Muscle of leg (tissue), 16 donors: ENCODE measurements at places on chromosomes 16 and 17. TPM values are rescaled to one million over a fixed set of nuclear protein-coding genes. Genes with fewer than 3 reads are reported as not detected.
A peak's percentile ranks its signal among the peaks of the same experiment; 100 is the strongest.

- DNase-seq, result no peak
Measured at GRCh38 chr16:20853981-20854620, 46.1 kb downstream of the DCUN1D3 start.

DNA sequence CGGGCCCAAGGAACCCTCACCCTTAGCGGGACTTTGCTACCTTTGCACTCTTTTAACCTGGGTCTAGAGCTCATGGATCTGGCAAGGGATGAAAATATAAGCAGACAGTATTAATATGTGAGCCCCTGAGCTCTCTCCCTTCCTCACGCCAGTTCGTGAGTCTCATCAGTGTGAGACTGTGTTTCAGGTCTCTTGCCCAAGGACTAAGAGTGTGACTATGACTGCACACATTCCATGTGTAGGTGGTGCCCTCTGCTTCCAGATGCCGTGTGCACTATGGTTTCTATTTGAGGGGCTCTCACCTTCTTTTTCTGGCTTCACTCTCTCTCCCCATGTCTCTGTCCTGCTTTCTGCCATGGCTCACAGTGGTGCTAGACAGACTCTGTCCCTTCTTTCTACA lies 40.5 kb downstream of the DHRS7B start:
- DNase-seq, result peak; percentile 45

DNA sequence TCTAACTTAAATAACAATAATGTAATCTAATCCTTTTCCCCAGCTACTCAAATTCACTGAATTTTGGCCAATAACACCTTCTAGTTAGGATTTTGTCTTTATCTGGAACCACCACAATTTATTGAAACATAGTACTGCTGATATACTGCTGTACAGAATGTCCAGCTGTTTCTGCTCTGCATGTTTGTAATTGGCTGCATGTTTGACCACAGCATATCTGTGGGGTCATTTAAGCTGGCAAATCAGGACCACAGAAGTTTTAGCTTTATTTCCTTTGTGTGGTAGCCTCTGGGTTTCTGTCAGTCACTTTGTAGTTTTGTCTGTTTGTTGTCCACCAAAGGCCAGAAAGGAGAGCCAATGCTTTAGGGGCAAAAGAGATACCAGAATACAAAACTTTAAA lies 22.2 kb upstream of the RAB11FIP4 start:
- DNase-seq, result no peak

Gene KRT15
- 0.31 TPM for total RNA-seq

DNA sequence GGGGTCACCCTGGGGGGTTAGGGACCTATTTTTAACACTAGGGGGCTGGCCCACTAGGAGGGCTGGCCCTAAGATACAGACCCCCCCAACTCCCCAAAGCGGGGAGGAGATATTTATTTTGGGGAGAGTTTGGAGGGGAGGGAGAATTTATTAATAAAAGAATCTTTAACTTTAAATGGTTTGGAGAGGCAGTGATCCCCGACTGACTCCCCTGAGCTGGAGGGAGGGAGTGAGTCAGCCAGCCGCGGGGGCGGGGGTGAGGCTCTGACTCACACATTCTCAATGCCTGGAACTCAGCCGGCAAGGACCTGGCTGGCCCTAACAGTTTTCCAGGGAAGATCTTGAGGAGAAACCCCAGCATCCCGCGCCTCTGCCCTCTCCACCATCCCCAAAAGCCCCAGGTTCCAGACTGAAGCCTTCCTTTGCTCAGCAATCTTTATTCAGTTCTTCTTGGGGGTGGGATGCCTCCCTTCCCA lies 1.5 kb downstream of the HCFC1R1 start:
- DNase-seq, result peak; percentile 97

DNA sequence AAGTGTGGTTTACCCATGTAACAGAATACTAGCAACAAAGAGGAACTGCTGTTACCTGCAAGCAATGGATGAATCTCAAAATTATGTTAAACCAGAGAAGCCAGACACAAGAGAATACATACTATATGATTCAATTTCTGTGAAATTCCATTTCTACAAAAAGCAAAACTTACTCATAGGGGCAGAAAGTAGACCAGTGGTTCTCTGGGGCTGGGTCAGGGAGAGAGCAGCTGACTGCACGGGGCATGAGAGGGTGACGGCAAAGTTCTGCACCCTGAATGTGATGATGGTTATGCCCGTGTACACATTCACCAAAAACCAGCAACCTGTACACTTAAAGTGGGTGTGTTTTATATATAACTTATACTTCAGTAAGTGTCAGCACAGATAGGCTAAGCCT lies 3.1 kb downstream of the ZNF843 start:
- no peak for DNase-seq

Gene CACNG3
- not detected for total RNA-seq

DNA sequence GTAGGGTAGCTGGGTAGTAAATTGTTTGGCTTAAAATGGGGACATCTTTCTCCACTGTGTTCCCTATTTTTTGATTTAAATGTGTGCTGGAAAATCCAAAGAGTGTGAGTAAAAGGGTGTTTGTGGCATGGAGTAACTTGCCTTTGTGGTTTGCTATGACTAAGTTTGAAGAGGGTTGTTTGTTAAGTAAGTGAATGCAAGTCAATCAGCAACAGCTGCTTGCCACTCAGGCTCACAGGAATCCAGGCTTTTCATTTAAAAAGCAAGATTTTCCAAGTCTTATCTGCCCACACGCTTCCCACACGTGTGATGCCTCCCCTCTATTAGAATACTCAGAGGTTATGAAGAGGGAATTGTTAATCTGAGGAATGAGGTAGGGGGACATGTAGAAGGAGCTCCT lies 847.7 kb upstream of the RBFOX1 start:
- DNase-seq, result no peak

DNA sequence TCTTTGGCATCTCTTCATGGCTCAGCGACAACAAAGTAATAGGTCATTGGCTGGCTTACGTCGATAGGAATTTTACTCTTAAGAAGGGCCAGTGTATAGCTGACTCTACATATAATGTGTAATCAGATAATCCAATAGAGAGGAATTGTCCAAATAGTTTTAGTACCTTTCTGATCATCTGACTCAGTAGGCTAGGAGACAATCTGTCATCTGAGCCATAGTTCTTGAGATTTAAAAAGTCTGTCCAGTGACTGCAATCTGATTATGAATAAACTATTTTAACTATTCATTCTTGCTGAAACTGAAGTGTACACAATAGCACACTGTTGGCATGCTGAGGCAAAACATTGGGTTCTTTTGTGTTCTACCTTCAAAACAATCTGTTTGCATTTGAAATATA lies 21.4 kb upstream of the NOL11 start:
- peak; percentile 39 for DNase-seq

DNA sequence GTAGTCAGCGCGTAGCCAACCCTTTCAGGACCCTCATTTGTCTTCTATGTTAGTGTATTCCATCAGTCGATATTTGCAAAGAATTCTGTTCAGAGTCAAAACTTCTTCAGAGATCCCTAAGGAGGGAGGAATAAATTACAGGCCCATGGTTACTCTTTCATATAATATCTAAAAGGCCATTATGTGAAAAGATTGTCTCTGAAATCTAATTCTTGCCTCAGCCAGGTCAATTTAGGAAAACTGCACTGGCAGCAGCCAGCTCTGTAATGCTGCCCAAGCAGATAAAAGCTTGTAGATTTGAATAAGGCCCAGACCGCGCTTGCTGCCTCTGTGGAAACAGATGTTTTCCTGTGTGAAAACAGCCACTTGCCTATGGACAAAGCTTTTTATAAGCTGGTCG lies 379.8 kb downstream of the CNTNAP4 start:
- peak; percentile 76 for DNase-seq

- no peak for DNase-seq
Measured at GRCh38 chr17:39769974-39770587, 32.3 kb downstream of the GRB7 start.

- no peak for DNase-seq
Measured at GRCh38 chr16:71762186-71762585, 37.7 kb upstream of the PHLPP2 start.

Gene LGALS9B
- not detected for total RNA-seq

DNA sequence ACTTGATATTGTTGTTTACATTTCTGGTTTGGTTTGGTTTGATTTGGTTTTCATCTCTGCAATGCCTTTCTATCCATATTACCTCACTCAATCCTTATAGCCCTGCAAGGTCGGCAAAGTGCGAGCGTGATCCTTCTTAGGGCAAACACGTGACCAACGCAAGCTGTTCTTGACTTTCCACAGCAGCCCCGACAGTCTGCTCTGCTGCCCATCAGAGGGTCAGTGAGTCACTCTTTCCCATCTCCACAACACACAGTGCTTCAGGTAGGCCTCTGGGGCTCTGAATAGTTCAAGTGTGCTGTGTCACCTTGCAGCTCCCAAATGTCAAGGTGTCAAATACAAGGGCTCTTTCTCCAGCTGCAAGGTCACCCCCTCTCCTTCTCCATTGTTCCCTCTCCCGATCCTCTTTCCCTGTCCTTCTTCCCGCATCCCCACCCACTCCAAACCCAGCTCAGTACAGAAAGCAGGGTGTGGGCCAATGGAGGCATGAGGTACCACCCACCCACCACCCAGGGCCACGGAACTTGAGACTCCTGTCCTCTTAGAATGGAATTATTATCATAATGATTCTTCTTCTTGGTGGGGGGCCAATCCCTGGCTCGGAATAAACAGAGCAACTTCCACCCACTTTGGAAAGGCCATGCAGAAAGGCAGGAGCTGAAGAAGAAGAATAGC lies 139.7 kb downstream of the SLC39A11 start:
- no peak for DNase-seq

GRCh38 chr16:8931859-8932258 lies 31.8 kb downstream of the USP7 start:
- DNase-seq, result peak; percentile 76

- DNase-seq, result peak; percentile 73
Measured at GRCh38 chr17:81095383-81095762, 60.4 kb downstream of the BAIAP2 start.

Gene ZPBP2
- total RNA-seq, result not detected

Gene CYGB
- 12.8 TPM for total RNA-seq

Gene RAMP2
- total RNA-seq, result 35.9 TPM

GRCh38 chr17:83187782-83188311 lies 108.4 kb downstream of the METRNL start:
- DNase-seq, result no peak

GRCh38 chr17:28946239-28946638 lies 5.1 kb downstream of the PHF12 start:
- DNase-seq, result no peak

Gene HID1
- total RNA-seq, result 2.7 TPM

DNA sequence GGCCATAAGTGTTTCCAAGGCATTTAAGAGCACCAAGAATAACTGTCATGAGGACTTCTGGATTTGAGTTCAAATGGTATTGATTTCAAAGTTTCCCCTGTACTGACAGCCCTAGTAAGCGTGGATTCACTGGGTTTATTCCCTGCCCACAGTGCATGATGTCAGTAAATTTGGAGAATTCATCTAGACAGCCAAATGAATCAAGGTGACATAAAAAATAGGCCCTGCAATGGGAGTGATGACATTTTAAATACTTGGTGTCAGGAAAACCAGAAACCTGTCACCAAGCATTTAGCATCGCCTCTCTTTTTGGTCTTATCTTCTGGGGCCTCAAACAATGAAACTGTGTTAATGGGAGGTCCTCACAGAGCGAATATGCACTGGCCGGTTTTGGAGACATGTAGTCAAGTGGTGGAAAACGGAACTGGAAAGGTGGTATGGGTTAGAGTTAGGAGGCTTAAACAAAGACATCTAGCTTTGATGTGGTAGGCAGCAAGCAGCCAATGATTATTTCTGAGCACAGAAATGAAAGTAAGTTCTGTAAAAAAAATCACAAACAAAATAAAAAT lies 29.1 kb downstream of the COG4 start:
- no peak for DNase-seq

Gene TBC1D3D
- total RNA-seq, result 0.27 TPM

- peak; percentile 90 for DNase-seq
Measured at GRCh38 chr16:4328046-4328781, 12.3 kb downstream of the GLIS2 start.

Gene CHST5
- 0.22 TPM for total RNA-seq

GRCh38 chr17:68969101-68969500 lies 13.9 kb upstream of the ABCA8 start:
- DNase-seq, result no peak

DNA sequence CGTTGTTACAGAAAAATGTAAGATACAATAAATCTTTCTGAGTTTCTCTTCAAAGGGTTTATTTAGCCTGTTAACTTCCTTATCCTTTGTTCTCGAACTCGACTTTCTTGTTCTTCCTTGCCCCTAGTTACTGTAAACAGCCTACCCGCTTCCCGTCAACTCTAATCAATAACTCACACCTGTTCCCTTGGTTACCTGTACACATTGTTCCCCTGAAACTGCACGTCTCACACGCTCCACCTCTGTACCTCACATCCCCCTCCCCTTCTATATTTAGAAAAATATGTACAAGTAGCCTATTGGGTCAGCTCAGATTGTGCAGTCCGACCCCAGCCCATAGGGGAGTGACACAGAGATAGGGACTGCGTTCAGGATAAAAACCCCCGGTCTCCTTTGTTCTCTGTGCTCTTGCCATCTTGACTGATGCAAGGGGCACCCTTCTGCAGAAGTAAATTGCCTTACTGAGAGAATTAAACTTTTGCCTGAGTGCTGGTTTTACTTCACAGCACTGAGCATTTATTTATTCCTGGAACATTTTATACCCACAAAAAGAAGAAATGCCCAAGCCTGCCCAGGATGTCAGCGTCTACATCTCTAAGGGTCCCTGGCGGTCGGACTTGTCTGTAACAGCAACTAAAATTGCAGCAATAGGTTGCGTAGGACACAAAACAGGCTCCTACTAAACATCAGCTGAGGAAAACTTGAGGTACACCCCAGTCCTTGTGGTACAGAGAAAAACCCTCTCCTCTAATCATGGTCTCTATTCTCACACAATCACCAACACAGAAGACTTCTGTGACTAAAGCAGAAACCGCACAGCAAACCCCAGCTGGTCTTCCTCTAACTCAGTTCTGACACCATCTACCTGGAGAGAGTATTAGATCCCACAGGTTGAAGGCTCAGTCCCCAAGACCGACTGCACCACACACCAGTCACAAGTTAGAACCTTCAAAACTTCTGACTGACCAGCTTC lies 11.3 kb downstream of the WDR45B start:
- no peak for DNase-seq

GRCh38 chr17:71052971-71053370 lies 883.6 kb downstream of the KCNJ2 start:
- DNase-seq, result no peak

- DNase-seq, result peak; percentile 54
Measured at GRCh38 chr17:49180303-49180702, 30.1 kb downstream of the GNGT2 start.

- DNase-seq, result no peak
Measured at GRCh38 chr17:64536913-64537312, 30.1 kb downstream of the CEP95 start.

DNA sequence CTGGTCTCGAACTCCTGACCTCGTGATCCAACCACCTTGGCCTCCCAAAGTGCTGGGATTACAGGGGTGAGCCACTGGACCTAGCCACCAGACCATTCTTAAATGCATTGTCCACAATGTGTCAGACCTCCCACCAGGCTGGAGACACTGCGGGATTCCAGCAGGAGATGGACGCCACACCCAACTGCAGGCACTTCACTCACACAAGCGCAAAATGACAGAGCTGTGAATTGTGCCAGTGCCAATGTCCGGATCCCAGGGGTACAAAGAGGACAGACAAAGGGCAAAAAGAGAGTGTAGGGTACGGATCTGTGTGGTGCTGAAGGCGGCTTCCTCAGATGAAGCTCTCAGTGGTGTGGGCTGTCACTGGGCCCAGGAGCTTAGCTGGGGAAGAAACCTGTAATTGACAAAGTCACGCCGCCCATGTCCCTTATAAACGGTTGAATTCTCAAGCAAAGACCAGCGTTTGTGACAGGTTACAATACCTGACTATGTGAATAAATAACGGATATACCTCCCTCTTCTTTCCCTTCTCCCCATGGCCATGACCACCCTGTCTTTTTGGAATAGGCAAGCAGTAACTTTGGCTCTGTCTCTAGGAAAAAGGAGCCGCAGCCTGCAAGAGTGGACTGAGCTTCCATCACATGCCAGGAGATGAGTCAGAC lies 40.0 kb downstream of the HS3ST3A1 start:
- DNase-seq, result peak; percentile 96
